ENCODE measurements at places on chromosomes 1 and 21.
A peak's percentile ranks its signal among the peaks of the same experiment; 100 is the strongest.

DNA sequence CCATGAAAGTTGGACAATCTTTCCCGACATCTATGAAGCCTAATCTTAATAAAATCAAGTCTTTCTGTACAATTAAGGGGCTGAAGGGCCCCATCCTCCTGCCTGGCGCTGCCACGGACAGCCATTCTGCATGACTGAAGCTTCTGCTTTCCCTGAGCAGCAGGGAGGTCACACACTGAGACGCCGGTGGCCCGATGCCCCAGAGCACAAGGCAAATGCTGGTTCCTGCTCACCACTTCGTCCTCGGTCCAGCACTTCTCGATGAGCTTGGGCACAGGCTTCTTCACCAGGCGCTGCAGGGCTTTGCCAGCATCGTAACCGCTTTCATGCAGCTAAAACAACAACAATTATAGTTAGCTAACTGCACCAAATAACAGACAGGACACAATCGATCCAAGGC, 147.8 kb downstream of the SLC45A1 start:
- H3K27me3 ChIP-seq, result no peaks in the 10 kb centered on the region
- no peak for DNase-seq
- peak overlapping the region; percentile 77 for H3K27ac ChIP-seq
- no peak overlapping the region for H3K4me3 ChIP-seq
- H3K36me3 ChIP-seq, result peaks cover 23% of the 10 kb centered on the region

- H3K4me1 ChIP-seq, result peaks cover 4% of the 10 kb centered on the region
- peak; percentile 68 for DNase-seq
- H3K27me3 ChIP-seq, result peaks cover 24% of the 10 kb centered on the region
- no peaks in the 10 kb centered on the region for H3K36me3 ChIP-seq
- H3K27ac ChIP-seq, result no peak overlapping the region
- no peak overlapping the region for H3K4me3 ChIP-seq
Measured at GRCh38 chr1:38076038-38076437, 29.4 kb upstream of the POU3F1 start.

DNA sequence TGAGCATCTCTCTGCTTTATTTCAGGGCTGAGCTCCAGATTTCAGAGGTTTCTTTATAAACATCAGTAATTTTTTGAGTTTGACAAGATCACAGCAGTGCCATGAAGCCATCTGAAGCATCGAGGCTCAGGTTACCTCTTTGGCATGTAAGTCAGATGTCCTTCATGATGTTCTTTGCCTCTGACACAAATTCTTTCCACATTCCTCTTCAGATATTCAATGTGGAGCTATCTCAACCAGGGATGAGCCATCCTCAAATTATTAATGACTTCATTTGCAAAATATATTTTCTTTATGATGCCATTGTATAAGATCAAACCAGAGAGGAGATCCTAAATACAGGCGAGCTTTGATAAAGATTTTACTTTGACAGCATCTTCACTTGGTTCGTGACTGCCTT, 256.7 kb downstream of the COL11A1 start:
- no peaks in the 10 kb centered on the region for H3K36me3 ChIP-seq
- no peak overlapping the region for H3K27ac ChIP-seq
- no peak for DNase-seq
- no peak overlapping the region for H3K4me3 ChIP-seq
- no peaks in the 10 kb centered on the region for H3K4me1 ChIP-seq

DNA sequence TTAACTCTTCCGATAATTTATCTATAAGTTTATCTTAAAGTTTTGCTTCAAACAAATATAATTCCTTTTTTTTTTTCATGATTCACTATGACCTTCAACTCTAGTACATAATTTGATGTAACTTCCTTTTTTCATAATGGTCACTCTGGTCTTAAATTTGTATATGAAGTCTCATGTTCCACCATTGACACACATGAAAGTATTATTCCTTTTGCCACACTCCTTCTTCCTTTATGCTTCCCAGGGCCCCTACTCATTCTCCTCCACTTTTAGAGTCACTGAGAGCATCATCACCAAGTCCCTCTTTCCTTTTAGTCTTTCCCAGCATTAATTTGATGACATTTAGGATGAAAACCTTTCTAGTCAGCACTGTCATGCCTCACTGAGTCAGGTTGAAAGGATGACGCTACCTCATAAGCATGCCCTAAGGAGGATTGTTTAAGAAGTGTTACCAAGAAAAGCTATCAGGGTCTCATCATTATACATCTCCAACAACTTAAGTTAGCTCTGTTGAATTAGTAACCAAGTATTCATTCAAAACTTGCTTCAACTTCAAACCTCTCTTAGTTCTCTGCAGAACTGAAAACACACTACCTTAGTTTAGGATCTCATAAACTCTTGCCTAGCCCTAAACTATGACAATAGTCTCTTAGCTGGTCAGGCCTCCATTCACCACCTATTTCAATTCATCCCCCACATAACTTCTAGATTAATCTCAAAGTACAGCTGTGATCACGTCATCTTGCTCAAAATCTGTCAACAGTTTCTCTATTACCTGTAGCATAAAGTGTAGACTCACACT, 14.5 kb downstream of the AUNIP start:
- H3K27me3 ChIP-seq, result no peaks in the 10 kb centered on the region
- no peaks in the 10 kb centered on the region for H3K36me3 ChIP-seq
- H3K4me1 ChIP-seq, result peaks cover 8% of the 10 kb centered on the region
- H3K27ac ChIP-seq, result no peak overlapping the region
- no peak for DNase-seq

GRCh38 chr1:201597551-201598230, 58.8 kb downstream of the NAV1 start:
- no peaks in the 10 kb centered on the region for H3K4me1 ChIP-seq
- DNase-seq, result no peak
- no peak overlapping the region for H3K4me3 ChIP-seq

GRCh38 chr21:43812957-43813655, 23.7 kb downstream of the RRP1 start:
- H3K36me3 ChIP-seq, result no peaks in the 10 kb centered on the region
- no peak overlapping the region for H3K27ac ChIP-seq
- peaks cover 6% of the 10 kb centered on the region for H3K4me1 ChIP-seq
- H3K27me3 ChIP-seq, result peaks cover 5% of the 10 kb centered on the region
- H3K4me3 ChIP-seq, result no peak overlapping the region

- peaks cover 43% of the 10 kb centered on the region for H3K27me3 ChIP-seq
- peaks cover 2% of the 10 kb centered on the region for H3K36me3 ChIP-seq
- H3K4me1 ChIP-seq, result peaks cover 12% of the 10 kb centered on the region
- H3K4me3 ChIP-seq, result no peak overlapping the region
- DNase-seq, result no peak
Measured at GRCh38 chr21:44691686-44692085, 5.3 kb upstream of the KRTAP10-12 start.

GRCh38 chr1:111656086-111657017, 36.8 kb downstream of the RAP1A start:
- no peaks in the 10 kb centered on the region for H3K27me3 ChIP-seq
- no peak for DNase-seq
- H3K36me3 ChIP-seq, result no peaks in the 10 kb centered on the region
- H3K4me3 ChIP-seq, result no peak overlapping the region
- H3K27ac ChIP-seq, result no peak overlapping the region
- H3K4me1 ChIP-seq, result peaks cover 14% of the 10 kb centered on the region

DNA sequence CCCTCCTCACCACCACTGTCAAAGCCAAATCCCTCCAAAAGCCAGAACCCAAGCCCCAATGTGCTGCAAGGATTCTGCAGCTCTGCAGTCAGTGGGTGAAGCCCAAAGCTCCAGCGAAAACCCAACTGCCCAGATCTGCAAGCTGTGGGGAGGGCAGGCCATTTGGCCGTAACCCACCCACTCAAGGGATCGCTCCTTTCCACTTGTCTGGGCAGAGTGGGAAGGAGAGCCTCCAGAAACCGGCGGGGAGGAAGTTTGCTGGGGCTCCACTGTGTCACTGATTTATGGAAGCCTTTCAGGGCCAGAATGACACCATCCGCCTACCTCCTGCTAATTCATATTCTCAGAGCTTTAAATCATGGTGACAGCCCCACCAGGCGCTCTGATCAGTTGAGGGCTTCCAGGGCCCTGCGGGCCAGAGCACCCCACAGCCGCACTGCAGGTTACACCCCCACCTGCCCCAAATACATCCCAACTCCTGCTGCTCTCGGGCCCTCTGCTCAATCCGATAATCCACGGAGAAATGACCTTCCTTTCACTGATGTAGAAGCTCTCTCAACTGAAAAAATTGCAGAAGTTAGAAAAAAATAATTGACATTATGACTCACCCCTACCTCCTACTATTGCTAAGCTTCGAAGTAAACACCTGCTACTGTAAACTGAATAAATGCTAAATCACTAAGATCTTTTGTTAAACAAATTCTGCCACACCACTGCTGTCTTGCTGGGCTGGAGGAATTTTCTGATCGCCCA, 40.6 kb upstream of the RAB4A start:
- peak overlapping the region; percentile 65 for H3K27ac ChIP-seq
- peaks cover 39% of the 10 kb centered on the region for H3K4me1 ChIP-seq
- no peak for DNase-seq
- peaks cover 6% of the 10 kb centered on the region for H3K27me3 ChIP-seq
- H3K36me3 ChIP-seq, result no peaks in the 10 kb centered on the region

- DNase-seq, result no peak
- H3K4me1 ChIP-seq, result no peaks in the 10 kb centered on the region
- no peak overlapping the region for H3K4me3 ChIP-seq
- no peaks in the 10 kb centered on the region for H3K27me3 ChIP-seq
- H3K36me3 ChIP-seq, result no peaks in the 10 kb centered on the region
Measured at GRCh38 chr1:75836528-75837100, 39.9 kb downstream of the MSH4 start.

DNA sequence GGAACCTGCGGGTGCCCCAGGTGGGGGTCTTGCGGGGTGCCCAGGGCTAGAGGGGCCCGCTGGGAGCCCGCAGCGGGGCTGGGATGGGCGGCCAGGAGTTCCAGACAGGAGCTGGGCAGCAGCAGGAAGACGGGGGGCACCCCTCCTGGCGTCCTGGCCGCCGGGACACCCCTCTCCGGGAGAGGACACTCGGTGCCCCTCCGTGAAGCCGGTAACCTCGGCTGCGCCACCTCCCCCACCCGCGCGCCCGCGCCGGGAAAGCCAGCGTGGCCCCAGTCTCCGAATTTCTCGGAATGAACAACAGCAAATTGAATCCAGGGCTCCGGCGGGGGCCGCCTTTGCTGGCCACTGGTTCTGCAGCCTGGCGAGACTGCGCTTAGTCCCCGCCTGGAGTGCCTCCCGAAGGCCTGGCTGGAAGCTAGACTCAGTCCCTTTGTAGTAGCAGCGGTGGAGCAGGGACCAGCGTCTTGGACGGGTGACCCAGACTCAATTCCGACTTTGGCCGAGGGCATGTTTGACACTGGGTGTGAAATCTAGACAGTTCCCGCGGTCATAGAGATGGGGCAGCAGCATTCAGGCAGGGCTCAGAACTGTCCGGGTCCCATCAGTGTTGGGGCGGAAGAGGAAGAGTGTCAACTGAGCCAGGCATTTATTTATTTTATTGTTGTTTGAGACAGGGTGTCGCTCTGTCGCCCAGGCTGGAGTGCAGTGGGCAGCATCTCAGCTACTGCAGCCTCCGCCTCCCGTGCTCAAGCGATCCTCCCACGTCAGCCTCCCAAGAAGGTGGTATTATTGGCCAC, 773 bp downstream of the IFNGR2 start:
- no peaks in the 10 kb centered on the region for H3K27me3 ChIP-seq
- DNase-seq, result peak; percentile 38
- H3K4me3 ChIP-seq, result peak overlapping the region; percentile 86

- H3K27ac ChIP-seq, result no peak overlapping the region
- no peaks in the 10 kb centered on the region for H3K36me3 ChIP-seq
- H3K4me1 ChIP-seq, result peaks cover 5% of the 10 kb centered on the region
- H3K27me3 ChIP-seq, result peaks cover 5% of the 10 kb centered on the region
Measured at GRCh38 chr1:115463347-115463746, 125.3 kb upstream of the NGF start.

- H3K27ac ChIP-seq, result peak overlapping the region; percentile 97
- no peak overlapping the region for H3K4me3 ChIP-seq
- no peak for DNase-seq
- H3K27me3 ChIP-seq, result no peaks in the 10 kb centered on the region
- H3K4me1 ChIP-seq, result peaks cover 43% of the 10 kb centered on the region
Measured at GRCh38 chr1:12478612-12478985, 139.4 kb downstream of the DHRS3 start.

GRCh38 chr1:34263406-34263805, 86.7 kb downstream of the C1orf94 start:
- no peaks in the 10 kb centered on the region for H3K36me3 ChIP-seq
- no peaks in the 10 kb centered on the region for H3K4me1 ChIP-seq
- H3K27ac ChIP-seq, result no peak overlapping the region
- H3K27me3 ChIP-seq, result peaks cover 44% of the 10 kb centered on the region
- no peak overlapping the region for H3K4me3 ChIP-seq

GRCh38 chr21:39082656-39083376, 100.4 kb downstream of the PSMG1 start:
- peaks cover 12% of the 10 kb centered on the region for H3K4me1 ChIP-seq
- DNase-seq, result no peak
- H3K27ac ChIP-seq, result no peak overlapping the region
- no peak overlapping the region for H3K4me3 ChIP-seq
- H3K27me3 ChIP-seq, result peaks cover 11% of the 10 kb centered on the region
- no peaks in the 10 kb centered on the region for H3K36me3 ChIP-seq

- no peak overlapping the region for H3K4me3 ChIP-seq
- DNase-seq, result no peak
- peaks cover 29% of the 10 kb centered on the region for H3K27me3 ChIP-seq
- H3K27ac ChIP-seq, result no peak overlapping the region
- no peaks in the 10 kb centered on the region for H3K36me3 ChIP-seq
- peaks cover 10% of the 10 kb centered on the region for H3K4me1 ChIP-seq
Measured at GRCh38 chr21:43361493-43362296, 65.2 kb downstream of the SIK1 start.

GRCh38 chr1:33147997-33148314, 33.9 kb downstream of the TRIM62 start:
- no peak overlapping the region for H3K4me3 ChIP-seq
- H3K27ac ChIP-seq, result no peak overlapping the region
- H3K4me1 ChIP-seq, result peaks cover 17% of the 10 kb centered on the region
- DNase-seq, result no peak

DNA sequence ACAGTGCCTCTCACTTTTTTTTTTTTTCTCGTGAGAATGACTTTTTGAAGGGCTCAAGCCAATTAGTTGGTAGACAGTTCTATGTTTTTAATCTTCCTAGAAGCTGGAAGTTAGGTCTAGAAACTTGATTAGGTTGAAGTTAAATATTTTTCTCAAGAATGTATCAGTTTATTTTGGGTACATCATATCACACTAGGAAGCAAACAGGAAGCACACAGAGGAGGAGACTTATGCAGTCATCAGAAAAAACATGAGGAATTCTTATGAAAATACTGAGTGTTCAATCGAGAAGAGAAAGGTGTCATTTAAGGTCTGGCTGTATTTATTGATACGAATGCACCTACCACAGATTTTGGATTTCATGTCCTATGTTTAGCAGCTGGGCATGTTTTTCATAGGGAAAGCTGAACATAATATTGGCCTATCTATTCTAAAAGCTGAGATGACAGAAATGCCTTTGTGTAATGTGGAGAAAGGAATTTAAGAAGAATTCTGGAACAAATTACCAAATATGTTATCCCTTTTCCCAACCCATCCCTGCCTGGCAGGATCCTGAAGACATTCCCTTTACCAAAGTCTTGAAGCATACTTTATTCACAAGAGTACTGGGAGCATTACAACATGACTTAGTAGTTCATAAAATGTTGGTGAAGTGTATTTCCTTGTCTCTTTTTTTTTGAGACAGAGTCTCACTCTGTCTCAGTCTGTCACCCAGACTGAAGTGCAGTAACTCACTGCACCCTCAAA, 17.5 kb upstream of the ZFP69B start:
- H3K4me1 ChIP-seq, result no peaks in the 10 kb centered on the region
- H3K27me3 ChIP-seq, result no peaks in the 10 kb centered on the region
- no peak overlapping the region for H3K4me3 ChIP-seq
- no peak for DNase-seq
